ENCODE measurements at places on chromosomes 16 and 17.

GRCh38 chr16:56268799-56269198, 77.5 kb downstream of the GNAO1 start:
- DNase-seq: no peak

DNA sequence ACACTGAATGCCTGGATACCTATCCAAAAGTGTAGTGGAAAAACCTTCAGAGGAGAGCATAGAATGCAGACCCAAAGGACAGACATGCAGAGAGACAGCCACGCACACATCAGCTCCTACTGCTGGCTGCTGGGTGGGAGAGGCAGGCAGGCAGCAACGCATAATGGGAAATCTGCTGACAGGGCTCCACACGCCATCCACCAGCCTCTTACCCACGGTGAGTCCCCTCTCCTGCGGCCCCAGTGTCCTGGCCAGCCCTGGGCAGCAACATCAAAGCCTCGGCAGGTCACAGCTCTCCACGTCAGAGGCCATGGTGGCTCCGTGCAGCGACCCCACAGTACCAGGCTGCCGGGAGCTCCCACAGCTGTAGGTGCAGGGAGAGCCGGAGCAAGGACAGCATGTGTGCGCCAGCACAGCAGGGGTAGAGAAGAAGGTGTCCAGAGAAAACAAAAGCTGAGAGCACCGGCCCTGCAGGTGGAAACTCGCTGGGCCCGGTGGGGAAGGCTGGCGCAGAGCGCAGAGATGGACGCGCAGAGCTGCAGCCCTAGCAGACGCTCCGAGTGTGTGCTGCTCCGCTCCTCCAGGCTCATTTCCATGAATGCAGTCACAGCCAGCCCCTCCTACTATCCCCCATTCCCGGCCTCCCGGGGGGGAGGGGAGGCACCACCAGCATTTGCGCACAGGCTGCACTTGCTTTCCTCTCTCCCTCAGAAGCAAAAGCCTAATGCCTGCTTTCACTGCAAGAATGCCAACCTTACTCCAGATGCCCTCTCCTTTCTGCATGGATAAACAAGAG, 58.9 kb downstream of the CYTH1 start:
- DNase-seq: no peak

GRCh38 chr17:77371117-77371887, 230.5 kb downstream of the SEC14L1 start:
- DNase-seq: no peak

- no peak for DNase-seq
These were observed 27.5 kb downstream of the TRPV3 start for GRCh38 chr17:3529817-3530741.

DNA sequence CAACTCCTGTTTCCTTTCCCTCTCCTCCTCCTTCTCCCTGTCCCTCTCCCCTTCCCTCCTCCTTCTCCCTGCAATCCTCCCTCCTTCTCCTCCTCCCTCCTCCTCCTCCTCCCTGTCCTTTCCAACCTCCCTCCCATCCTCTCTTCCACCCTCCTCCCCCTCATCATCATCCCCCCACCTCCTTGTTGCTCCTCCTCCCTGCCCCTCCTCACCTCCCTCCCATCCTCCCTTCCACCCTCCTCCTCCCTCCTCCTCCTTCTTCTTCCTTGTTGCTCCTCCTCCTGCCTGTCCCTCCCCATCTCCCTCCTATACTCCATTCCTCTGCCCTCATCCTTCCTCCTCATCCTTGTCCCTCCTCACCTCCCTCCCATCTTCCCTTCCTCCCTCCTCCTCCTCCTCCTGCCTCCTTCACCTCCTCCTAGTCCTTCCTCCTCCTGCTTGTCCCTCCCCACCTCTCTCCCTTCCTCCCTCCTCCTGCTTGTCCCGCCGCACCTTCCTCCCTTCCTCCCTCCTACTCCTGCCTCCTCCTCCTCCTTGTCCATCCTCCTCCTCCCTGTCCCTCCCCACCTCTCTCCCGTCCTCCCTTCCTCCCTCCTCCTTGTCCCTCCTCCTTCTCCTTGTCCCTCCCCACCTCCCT, 222.5 kb downstream of the IRF8 start:
- no peak for DNase-seq

DNA sequence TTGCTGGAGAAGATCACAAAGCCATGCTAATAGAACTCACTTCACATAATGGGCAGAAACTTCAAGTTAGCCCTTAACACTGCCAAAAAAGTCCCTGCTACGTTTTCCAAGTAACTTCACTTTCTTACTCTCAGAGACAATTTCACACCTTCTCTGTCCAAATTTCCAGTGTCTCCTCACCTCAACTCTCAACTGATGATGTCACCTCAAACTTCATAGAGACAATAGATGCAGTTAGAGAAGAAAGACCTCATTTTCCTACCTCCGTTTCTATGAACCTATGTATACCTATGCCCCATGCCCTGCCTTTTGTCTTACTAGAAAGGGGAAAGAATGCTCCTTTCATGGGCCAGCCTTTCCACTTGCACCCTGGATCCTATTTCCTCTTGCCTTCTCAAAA, 14.2 kb upstream of the EFCAB3 start:
- no peak for DNase-seq

DNA sequence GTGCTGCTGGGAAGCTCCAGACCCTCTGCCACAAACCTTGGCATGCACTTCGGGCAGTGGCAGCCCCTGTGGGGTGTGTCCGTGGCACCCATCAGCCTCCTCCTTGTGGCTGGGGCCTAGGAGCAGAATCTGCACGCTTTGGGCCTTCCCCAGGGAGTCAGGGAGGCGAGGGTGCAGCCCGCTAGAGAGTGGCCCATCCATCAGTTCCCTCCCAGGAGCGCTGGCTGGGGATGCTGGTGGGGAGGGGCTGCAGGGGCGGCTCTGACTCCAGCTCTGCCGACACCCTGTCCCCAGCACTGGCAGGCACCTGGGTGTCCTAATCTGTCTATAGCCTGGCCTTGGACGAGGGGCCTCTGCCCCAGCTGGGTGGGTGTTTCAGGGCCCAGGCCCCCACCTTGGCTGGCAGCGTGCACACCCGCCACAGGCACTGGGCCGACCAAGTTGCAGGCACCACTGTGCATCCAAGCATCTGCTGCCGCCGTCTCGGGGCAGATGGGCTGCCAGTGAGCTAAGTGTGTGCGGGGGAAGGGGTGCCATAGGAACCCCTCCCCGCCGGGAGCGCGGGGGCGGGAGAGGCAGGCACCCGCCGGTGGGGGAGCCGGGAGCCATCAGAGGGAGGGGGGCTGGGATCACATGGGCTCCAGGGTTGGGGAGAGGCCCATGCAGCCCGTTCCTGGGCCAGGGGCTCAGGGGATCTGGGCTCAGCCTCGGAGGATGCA, 30.2 kb downstream of the ENDOV start:
- no peak for DNase-seq

GRCh38 chr16:795580-796229, 4.8 kb downstream of the GNG13 start:
- no peak for DNase-seq

- no peak for DNase-seq
These were observed 129.1 kb downstream of the STX8 start for GRCh38 chr17:9446528-9446927.

DNA sequence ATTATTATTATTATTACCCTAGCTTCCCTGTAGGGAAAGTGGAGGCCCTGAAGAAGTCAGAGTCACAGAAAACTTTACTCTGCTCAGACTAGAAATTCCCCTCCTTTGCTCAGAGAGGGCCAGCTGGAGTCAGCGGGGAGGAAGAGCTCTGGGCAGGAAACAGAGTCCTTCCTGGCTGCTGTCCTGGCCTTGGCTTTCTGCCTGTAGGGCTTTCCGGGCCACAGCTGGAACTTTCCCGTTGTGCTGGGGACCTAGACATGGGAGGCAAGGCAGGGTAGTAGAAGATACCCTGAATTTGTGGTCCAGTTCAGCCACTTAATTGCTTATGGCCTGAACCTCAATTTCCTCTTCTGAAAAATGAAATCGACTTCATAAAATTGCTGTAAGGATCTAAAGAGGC, 14.0 kb upstream of the CCL2 start:
- DNase-seq: no peak

DNA sequence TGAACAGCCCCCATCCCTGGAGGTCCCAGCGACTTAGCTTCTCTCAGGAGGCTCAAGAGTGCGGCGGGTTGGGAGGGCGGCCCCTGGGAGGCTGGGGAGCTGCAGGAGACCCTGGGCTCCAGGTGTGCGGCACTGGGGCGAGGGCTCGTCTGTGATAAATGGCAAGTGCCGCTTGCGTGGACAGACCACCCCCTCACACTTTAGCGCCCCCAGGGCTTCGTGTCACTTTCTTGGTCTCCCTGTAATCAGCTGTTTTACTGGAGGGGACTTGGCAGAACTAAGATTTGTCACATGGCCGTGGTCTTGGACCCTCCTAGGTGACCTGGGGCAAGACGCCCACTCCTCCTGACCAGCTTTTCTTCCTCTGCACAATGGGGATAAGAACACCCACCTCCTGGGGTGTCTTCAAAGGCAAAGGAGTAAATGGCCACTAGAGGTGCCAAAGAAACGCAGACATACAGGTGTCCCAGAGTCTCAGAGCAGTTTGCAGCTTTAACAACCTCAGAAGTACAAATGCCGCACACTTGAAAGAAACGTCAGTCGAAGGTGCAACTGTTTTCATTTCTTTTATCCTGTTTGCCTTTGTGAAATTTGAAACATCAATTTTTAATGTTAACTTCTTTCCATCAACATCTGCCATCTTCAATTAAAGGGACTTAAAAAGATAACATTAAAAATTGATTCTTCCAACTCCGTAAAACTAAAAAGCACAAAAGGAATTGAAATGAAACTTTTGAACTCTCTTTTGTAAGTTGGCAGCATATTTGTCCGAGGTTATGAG, 946 bp downstream of the OSGIN1 start:
- DNase-seq: no peak

- DNase-seq: no peak
These were observed 32.6 kb downstream of the RAI1 start for GRCh38 chr17:17713839-17714238.
